ENCODE measurements at places on chromosomes 12 and 14.

DNA sequence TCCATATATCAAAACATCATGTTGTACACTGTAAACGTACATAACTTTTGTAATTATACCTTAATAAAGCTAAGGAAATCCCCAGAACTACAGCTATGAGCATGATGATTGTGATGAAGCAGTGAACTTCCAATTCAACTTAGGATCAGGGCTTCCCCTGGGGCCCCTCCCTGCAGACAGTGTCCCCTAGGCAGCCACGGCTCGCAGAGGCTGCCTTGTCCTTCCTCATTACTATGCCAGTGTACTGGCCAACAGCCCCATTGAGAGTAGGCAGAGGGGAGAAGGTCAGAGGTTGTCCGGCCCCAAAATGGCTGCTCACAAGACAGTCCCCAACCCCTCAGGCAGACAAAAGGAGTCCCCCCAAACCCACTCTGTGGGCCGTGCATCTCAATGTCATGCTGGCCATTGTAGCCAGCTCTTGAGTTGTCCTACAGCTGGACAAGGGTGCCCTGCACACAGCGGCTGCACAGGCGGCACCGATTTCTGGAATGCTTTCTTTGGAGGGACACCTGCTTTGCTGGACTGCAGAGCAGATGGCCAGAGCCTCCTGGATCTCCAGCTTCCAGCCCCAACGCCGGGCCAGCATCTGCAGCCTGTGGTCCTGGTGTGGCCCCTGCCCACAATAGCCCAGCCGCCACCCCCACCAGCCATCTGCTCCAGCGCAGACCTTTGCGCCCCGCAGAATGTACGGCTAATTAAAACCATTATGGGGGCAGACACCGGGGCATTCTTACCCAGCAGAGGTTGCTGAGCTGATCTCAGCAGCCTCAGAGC is 46.1 kb downstream of the NIN start:
- DNase-seq, result no peak

DNA sequence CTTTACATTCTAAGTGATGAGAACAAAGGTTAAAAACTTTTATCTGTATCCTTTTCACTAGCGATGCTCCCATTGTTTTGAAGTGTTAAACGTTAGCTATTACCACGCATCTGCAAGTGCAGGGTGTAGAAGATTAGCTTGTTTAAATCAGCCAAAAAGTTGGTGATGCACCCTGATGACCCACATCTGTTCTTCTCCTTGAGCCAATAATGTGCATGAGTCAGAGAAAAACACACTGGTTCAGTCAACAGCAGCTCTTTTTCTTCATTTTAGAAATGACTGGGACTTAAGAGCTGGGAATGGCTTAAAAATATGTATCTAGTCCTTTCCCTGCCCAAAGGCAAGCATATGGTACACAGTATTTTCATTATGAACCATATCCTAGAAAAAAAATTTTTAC is 323.5 kb upstream of the PDE3A start:
- no peak for DNase-seq

- no peak for DNase-seq
Observed at GRCh38 chr12:131056626-131057025, 102.9 kb downstream of the ADGRD1 start.

- DNase-seq, result no peak
Observed at GRCh38 chr12:57592551-57593165, 1.7 kb downstream of the PIP4K2C start.

- DNase-seq, result no peak
Observed at GRCh38 chr12:51265024-51265423, 5.2 kb downstream of the SMAGP start.

DNA sequence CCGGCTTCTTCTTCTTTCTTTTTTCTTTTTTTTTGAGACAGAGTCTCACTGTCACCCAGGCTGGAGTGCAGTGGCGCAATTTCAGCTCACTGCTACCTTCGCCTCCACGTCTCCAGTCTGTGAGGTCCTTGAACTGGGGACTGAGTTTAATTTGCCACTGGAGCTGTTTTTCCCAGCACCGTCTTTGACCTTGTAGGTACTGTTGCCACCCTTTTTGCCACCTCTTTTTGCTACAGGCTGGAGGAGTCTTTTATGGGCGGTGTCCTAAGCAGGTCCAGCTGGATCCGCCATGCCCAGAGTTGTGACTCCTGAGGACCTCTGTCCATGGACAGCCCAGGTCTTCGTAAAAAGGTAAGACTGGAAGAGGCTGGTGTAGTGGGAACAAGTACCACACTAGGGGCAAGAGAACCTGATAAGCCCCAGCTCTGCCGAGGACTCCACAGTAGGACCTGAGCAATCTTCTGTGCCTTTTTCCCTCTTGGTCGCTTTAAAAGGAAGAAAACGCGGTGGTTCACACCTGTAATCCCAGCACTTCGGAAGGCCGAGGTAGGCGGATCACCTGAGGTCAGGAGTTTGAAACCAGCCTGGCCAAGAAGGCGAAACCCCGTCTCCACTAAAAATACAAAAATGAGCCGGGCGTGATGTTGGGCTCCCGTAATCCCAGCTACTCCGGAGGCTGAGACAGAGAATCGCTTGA is 946 bp downstream of the RNU4-2 start:
- no peak for DNase-seq

GRCh38 chr12:67220065-67220464 is 49.1 kb upstream of the CAND1 start:
- no peak for DNase-seq

- no peak for DNase-seq
Observed at GRCh38 chr14:73180385-73180805, 44.1 kb downstream of the PSEN1 start.

GRCh38 chr12:122366685-122367475 is 55.6 kb downstream of the CLIP1 start:
- DNase-seq, result peak; percentile 74

DNA sequence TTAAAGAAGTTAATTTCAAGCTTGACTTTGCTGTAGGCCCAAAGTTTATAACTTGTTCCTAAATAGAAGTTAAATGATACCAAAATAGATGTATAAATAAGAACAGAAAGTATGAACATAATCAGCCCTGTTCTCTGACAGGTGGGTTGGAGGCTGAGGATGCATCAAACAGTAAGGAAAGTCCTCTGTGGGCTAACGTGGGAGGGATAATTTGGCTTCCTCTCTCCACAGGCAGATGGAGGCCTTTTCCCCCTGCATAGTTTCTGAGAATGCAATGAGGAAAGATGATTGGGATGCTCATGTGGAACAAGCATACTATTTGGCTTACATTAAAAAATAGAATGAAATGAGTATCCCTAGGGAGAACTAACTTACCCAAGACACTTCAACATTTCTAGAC is 56.5 kb downstream of the GARIN6 start:
- DNase-seq, result no peak

DNA sequence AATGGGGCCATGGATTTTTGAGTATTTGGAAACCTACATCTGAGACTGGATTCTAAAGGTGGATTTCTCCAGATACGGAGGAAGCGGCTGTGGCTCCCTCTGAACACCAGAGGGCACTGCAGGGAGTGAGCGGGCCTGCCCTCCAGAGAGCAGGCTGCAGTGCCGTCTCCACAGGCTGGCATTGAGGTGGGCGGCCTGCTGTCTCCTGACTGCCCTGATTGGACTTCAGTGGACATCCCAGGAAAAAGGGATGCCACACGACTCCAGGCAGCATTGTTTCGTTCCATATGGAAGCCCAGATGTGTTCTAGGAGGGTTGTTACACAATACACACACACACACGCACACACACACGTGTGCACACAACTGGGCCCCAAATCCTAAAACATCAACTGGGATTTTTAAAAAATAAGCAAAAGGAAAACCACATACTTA is 20.9 kb upstream of the ANO2 start:
- DNase-seq, result peak; percentile 38

DNA sequence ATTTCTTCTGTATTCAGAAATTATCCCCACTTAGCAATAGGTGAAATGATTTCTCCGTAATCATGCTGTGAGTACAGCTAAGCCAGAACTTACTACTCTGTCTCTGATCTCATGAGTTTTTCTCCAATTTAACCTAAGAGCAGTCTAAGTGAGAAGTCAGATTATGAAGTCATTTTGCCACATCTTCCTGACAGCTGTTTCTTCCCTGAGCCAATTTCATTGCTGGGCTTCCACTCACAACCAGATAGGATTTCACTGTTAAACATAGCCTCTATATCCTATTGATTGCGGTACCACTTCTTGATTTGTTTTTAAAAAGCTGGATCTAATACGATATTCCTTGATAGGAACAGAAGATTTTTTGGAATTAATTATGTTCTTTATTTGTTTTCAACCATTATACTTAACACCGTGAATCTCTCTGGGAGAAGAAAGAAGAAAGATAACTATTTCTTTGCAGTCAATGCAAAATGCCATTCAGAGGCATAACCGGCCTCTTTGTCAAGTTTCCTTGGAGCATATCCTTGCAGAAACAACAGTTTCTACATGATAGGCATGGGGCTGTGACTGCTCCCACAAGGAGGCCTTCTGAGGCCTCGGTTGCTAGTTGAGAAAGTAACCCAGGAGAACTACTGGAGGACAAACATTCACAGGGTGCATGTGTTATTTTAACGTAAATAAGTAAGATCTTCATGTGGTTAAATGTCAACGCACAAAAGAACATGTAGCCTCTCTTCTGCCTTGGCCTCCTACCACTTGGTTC is 212.2 kb downstream of the NPAS3 start:
- DNase-seq, result no peak

GRCh38 chr12:74490390-74491064 is 47.1 kb upstream of the ATXN7L3B start:
- no peak for DNase-seq

GRCh38 chr14:34237677-34238076 is 224.4 kb downstream of the SPTSSA start:
- DNase-seq, result no peak

GRCh38 chr12:96495841-96496545 is 6.6 kb downstream of the CFAP54 start:
- DNase-seq, result no peak
